A549 treated with Hydrocortisone at 1 μM for 4 hours (cell line): ENCODE measurements at places on chromosomes 4 and X. TPM values are rescaled to one million over a fixed set of nuclear protein-coding genes. Genes with fewer than 3 reads are reported as not detected.

The NEUROG2 gene
- total RNA-seq, result 0.05 to 0.06 TPM in 2 of 5 replicates, not detected in the others

The FHDC1 gene
- total RNA-seq, result 0.68 to 0.87 TPM (median 0.78 TPM) in 5 replicates

The DDIT4L gene
- total RNA-seq, result 0.21 to 0.40 TPM (median 0.25 TPM) in 5 replicates

The SULT1E1 gene
- total RNA-seq, result not detected in 5 replicates

The ASMT gene
- 0.15 to 0.25 TPM (median 0.17 TPM) in 5 replicates for total RNA-seq

The FAAH2 gene
- total RNA-seq, result 0.06 to 0.16 TPM (median 0.11 TPM) in 4 of 5 replicates, not detected in the other

The EGF gene
- 0.23 to 0.59 TPM (median 0.35 TPM) in 5 replicates for total RNA-seq

The TMSB15C gene
- 0.05 to 0.29 TPM (median 0.10 TPM) in 5 replicates for total RNA-seq

The TCEAL2 gene
- not detected in 5 replicates for total RNA-seq

The NSUN7 gene
- total RNA-seq, result 0.31 to 0.43 TPM (median 0.32 TPM) in 5 replicates

The NXF2B gene
- 0.09 TPM in 1 of 5 replicates, not detected in the others for total RNA-seq

The TCEANC gene
- 0.59 to 0.99 TPM (median 0.66 TPM) in 5 replicates for total RNA-seq

The SPARCL1 gene
- not detected in 5 replicates for total RNA-seq

The RBM46 gene
- not detected in 5 replicates for total RNA-seq

The CFAP99 gene
- 0.12 to 0.24 TPM (median 0.18 TPM) in 3 of 5 replicates, not detected in the others for total RNA-seq

The PDE6B gene
- not detected in 5 replicates for total RNA-seq

The FAM9B gene
- total RNA-seq, result 0.18 TPM in 1 of 5 replicates, not detected in the others

The ADAM29 gene
- total RNA-seq, result not detected in 5 replicates

The PRDM5 gene
- 2.7 to 5.3 TPM (median 3.8 TPM) in 5 replicates for total RNA-seq

The SERTM2 gene
- total RNA-seq, result not detected in 5 replicates

The DRD5 gene
- 0.03 TPM in 1 of 5 replicates, not detected in the others for total RNA-seq

The ARMCX1 gene
- 0.22 to 0.61 TPM (median 0.48 TPM) in 5 replicates for total RNA-seq

The NPFFR2 gene
- not detected in 5 replicates for total RNA-seq

The XAGE1B gene
- 193 to 247 TPM (median 207 TPM) in 5 replicates for total RNA-seq

The CXCR3 gene
- total RNA-seq, result 0.08 to 0.09 TPM (median 0.09 TPM) in 4 of 5 replicates, not detected in the other

The ANOS1 gene
- total RNA-seq, result 0.02 to 0.10 TPM (median 0.05 TPM) in 5 replicates

The ADH1A gene
- total RNA-seq, result not detected in 5 replicates

The EDA gene
- 0.60 to 0.87 TPM (median 0.67 TPM) in 5 replicates for total RNA-seq

The MRPS18C gene
- 41.4 to 56.8 TPM (median 43.1 TPM) in 5 replicates for total RNA-seq

The LRP2BP gene
- 0.06 to 0.17 TPM (median 0.13 TPM) in 5 replicates for total RNA-seq

The GSX2 gene
- total RNA-seq, result 0.08 TPM in 1 of 5 replicates, not detected in the others

The GPR34 gene
- total RNA-seq, result 0.09 to 0.11 TPM (median 0.09 TPM) in 3 of 5 replicates, not detected in the others

The OCIAD2 gene
- total RNA-seq, result 98.4 to 126 TPM (median 105 TPM) in 5 replicates

The CLCN4 gene
- total RNA-seq, result 3.6 to 5.9 TPM (median 4.3 TPM) in 5 replicates

The RUFY3 gene
- 6.8 to 9.2 TPM (median 7.5 TPM) in 5 replicates for total RNA-seq

The SPIN2A gene
- total RNA-seq, result 0.06 to 0.17 TPM (median 0.12 TPM) in 5 replicates

The DCLK2 gene
- total RNA-seq, result 8.2 to 10.1 TPM (median 8.6 TPM) in 5 replicates

The PDZD4 gene
- total RNA-seq, result 2.9 to 3.7 TPM (median 3.4 TPM) in 5 replicates

The RFC1 gene
- 16.3 to 26.1 TPM (median 17.9 TPM) in 5 replicates for total RNA-seq

The LRCH2 gene
- 0.02 to 0.03 TPM (median 0.03 TPM) in 5 replicates for total RNA-seq

The ARHGAP36 gene
- total RNA-seq, result not detected in 5 replicates

The PSAPL1 gene
- 0.26 to 0.40 TPM (median 0.28 TPM) in 5 replicates for total RNA-seq

The UCHL1 gene
- total RNA-seq, result 924 to 986 TPM (median 958 TPM) in 5 replicates

The ERAS gene
- 0.07 to 0.10 TPM in 2 of 5 replicates, not detected in the others for total RNA-seq

The NDUFA1 gene
- total RNA-seq, result 236 to 273 TPM (median 252 TPM) in 5 replicates
